ENCODE measurements at places on chromosomes 3 and 15. TPM values are rescaled to one million over a fixed set of nuclear protein-coding genes. Genes with fewer than 3 reads are reported as not detected.

Gene ALPK3
- not detected for polyA plus RNA-seq

Gene PYGO1
- polyA plus RNA-seq: 1.5 TPM

Gene SLC25A20
- polyA plus RNA-seq: 21.0 TPM

Gene ALS2CL
- 2.0 TPM for polyA plus RNA-seq

Gene SLC38A3
- polyA plus RNA-seq: 0.93 TPM

GRCh38 chr3:99269606-99270351, 368.3 kb upstream of the DCBLD2 start:
- no peaks in the 10 kb centered on the region for H3K4me1 ChIP-seq
- no peaks in the 10 kb centered on the region for H3K36me3 ChIP-seq
- no peak overlapping the region for H3K27ac ChIP-seq
- H3K27me3 ChIP-seq: no peaks in the 10 kb centered on the region
- H3K4me3 ChIP-seq: no peak overlapping the region
- peak; percentile 65 for DNase-seq

DNA sequence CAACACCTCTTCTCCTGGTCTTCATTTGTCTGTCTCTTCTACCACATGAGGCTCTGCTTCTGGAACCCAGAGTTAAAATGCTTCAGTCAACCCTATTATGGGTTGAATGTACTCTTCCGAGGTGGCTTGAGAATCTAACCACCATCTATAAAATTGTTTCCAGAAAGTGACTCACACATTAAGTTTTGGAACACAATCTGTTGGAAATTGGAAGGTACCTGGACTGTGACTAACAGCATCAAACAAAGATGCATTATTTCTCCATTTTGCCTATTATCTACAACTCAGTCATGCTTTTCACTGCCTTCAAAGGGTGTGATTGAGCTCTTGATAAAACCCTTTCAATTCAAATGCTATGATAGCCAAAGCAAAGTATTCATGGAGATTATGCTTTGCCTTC, 499.0 kb upstream of the SEMA6D start:
- no peaks in the 10 kb centered on the region for H3K27me3 ChIP-seq
- no peaks in the 10 kb centered on the region for H3K36me3 ChIP-seq
- no peaks in the 10 kb centered on the region for H3K4me1 ChIP-seq
- H3K27ac ChIP-seq: no peak overlapping the region
- no peak overlapping the region for H3K4me3 ChIP-seq

DNA sequence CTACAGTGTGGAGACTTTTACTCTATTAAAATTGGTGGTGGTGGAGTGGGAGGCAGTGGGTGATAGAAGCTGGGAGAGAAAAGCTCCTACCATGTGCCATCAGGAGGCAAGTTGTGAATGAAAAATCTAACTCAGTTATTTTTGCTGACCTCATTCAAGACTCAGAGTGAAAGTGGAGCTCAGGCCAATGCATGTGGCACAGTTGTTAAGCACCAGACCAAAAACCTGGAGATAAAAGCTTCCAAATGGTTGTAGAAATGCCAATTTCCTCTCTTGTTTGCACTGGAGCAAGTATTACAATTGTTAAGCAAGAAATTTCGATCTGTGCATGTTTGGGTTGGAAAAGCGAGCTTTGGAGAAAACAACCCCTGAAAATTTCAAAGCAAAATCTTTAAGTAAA, 81.5 kb upstream of the PRICKLE2 start:
- DNase-seq: peak; percentile 9
- peaks cover under 1% of the 10 kb centered on the region for H3K4me1 ChIP-seq
- H3K27ac ChIP-seq: no peak overlapping the region
- H3K27me3 ChIP-seq: no peaks in the 10 kb centered on the region

- H3K4me3 ChIP-seq: no peak overlapping the region
- H3K27ac ChIP-seq: no peak overlapping the region
- no peaks in the 10 kb centered on the region for H3K27me3 ChIP-seq
- no peak for DNase-seq
These were observed 56.5 kb downstream of the MCTP2 start for GRCh38 chr15:94287794-94288246.

DNA sequence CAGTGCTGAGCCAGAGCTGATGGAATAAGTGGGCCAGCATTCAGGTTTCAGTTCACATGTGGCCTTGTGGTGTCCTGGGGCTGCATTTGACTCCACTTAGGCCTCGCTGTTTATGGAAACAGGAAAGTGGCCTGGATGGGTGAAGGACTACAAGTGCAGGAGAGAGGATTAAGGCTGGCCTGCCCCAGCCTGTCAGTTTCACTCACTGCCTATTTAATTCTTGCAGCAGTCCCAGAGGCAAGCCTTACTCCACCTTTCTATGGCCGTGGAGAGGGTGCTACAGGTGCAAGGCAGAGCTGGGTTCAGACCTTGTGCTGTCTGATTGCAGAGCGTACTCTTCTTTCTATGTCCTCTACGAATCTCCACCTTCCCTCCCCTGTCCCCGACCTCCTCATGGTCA, 37.7 kb downstream of the ABHD17C start:
- no peak for DNase-seq
- H3K27me3 ChIP-seq: no peaks in the 10 kb centered on the region
- H3K4me3 ChIP-seq: no peak overlapping the region
- H3K4me1 ChIP-seq: no peaks in the 10 kb centered on the region
- H3K36me3 ChIP-seq: no peaks in the 10 kb centered on the region
- H3K27ac ChIP-seq: no peak overlapping the region

DNA sequence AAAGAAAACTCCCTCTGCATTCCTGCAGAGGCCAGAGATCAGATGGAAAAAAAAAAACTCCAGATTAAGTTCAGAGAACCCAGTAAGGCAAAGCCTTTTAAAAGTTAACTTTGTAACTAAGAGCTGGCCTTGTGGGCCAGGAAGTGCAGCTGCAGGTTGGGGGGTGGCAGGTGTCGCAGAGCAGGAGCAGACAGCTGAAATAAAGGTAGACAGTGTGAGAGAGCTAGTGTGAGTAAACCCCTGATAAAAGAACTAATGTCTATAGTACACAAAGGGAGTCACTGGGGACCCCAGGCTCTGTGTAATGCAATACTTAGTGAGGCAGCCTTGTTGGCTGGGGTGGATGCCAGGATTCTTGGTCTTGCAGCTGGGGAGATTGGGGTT, 42.1 kb downstream of the PPCDC start:
- no peaks in the 10 kb centered on the region for H3K36me3 ChIP-seq
- H3K4me3 ChIP-seq: no peak overlapping the region
- H3K4me1 ChIP-seq: peaks cover 12% of the 10 kb centered on the region
- H3K27me3 ChIP-seq: no peaks in the 10 kb centered on the region
- H3K27ac ChIP-seq: no peak overlapping the region

GRCh38 chr3:45084820-45085816, 59.0 kb downstream of the CLEC3B start:
- H3K36me3 ChIP-seq: no peaks in the 10 kb centered on the region
- DNase-seq: peak; percentile 98
- peaks cover 18% of the 10 kb centered on the region for H3K4me1 ChIP-seq
- no peaks in the 10 kb centered on the region for H3K27me3 ChIP-seq
- no peak overlapping the region for H3K4me3 ChIP-seq

GRCh38 chr3:12425850-12426579, 58.3 kb upstream of the TSEN2 start:
- no peaks in the 10 kb centered on the region for H3K36me3 ChIP-seq
- DNase-seq: no peak
- no peaks in the 10 kb centered on the region for H3K27me3 ChIP-seq
- H3K4me1 ChIP-seq: peaks cover 10% of the 10 kb centered on the region
- no peak overlapping the region for H3K27ac ChIP-seq
- no peak overlapping the region for H3K4me3 ChIP-seq

DNA sequence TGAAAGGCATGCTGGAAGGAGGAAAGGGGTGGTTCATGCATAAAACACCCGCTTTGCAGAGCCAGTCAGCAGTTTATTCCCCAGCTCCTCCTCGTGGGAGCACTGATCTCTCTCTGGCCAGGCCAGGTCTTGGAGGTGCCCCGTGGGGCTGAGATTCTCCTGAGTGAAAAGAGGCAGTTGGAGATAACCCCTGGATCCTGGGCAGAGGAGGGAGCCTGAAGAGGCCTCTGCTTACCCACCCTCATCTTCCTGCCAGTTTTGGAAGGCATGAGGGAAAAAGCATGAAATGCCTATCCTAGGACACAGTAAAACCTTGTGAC, 108.3 kb downstream of the SEMA5B start:
- no peak for DNase-seq
- H3K4me3 ChIP-seq: no peak overlapping the region
- H3K36me3 ChIP-seq: no peaks in the 10 kb centered on the region
- no peaks in the 10 kb centered on the region for H3K4me1 ChIP-seq
- no peak overlapping the region for H3K27ac ChIP-seq

DNA sequence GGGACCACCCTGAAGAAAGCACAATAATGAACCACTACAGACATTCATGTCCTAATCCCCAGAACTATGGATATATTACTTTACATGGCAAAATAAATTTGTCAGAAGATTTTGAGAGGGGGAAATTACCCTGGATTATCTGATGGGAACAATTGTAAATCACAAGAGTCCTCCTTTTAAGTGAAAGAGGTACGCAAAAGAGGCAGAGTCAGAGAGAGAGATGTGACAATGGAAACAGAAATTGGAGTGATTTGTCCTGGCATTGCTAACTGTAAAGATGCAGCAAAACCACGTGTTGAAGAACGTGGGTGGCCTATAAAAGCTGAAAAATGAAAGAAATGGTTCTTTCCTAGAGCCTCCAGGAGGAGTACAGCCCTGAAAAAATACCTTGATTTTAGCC, 1121.4 kb upstream of the ALCAM start:
- H3K4me3 ChIP-seq: no peak overlapping the region
- H3K36me3 ChIP-seq: no peaks in the 10 kb centered on the region
- no peak overlapping the region for H3K27ac ChIP-seq
- no peak for DNase-seq
- no peaks in the 10 kb centered on the region for H3K4me1 ChIP-seq
- no peaks in the 10 kb centered on the region for H3K27me3 ChIP-seq

DNA sequence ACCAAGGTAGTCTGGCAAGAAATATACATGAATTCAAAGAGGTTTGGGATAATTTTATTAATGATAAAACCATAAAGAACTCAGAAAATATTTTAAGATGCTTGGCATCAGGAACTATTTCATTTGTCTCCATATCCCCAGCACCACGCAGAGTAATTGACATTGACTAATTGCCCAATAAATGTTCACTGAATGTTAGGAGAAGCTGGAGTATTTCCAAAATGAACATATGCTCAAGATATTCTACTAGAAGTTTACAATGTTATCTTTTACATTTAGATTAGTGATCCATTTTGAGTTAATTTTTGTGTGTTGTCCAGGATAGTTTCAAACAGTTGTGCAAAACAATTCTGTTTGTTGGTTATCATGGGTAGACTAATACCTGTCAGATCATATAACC, 298.8 kb upstream of the CTDSPL start:
- DNase-seq: no peak
- no peak overlapping the region for H3K27ac ChIP-seq
- no peaks in the 10 kb centered on the region for H3K36me3 ChIP-seq
- H3K4me1 ChIP-seq: no peaks in the 10 kb centered on the region
